ENCODE measurements at places on chromosomes 1 and 21. TPM values are rescaled to one million over a fixed set of nuclear protein-coding genes. Genes with fewer than 3 reads are reported as not detected.
A peak's percentile ranks its signal among the peaks of the same experiment; 100 is the strongest.

Gene OLIG2
- total RNA-seq, result not detected

Gene KCNJ15
- 2.2 TPM for total RNA-seq

Gene NBPF10
- total RNA-seq, result 7.6 TPM

Gene FMO4
- 1.5 TPM for total RNA-seq

Gene COA7
- total RNA-seq, result 38.9 TPM

- H3K4me3 ChIP-seq, result no peak overlapping the region
- no peaks in the 10 kb centered on the region for H3K27me3 ChIP-seq
- H3K27ac ChIP-seq, result no peak overlapping the region
- no peaks in the 10 kb centered on the region for H3K36me3 ChIP-seq
Measured at GRCh38 chr1:104646233-104646632, 896.5 kb downstream of the AMY1C start.

GRCh38 chr21:42308161-42308913 is 6.9 kb downstream of the TFF3 start:
- DNase-seq, result no peak
- H3K36me3 ChIP-seq, result no peaks in the 10 kb centered on the region
- no peaks in the 10 kb centered on the region for H3K27me3 ChIP-seq
- H3K4me3 ChIP-seq, result no peak overlapping the region
- no peak overlapping the region for H3K27ac ChIP-seq
- no peaks in the 10 kb centered on the region for H3K4me1 ChIP-seq

GRCh38 chr1:42133809-42134526 is 19.2 kb upstream of the GUCA2B start:
- no peak overlapping the region for H3K4me3 ChIP-seq
- no peak for DNase-seq
- H3K36me3 ChIP-seq, result no peaks in the 10 kb centered on the region
- H3K4me1 ChIP-seq, result no peaks in the 10 kb centered on the region
- H3K27ac ChIP-seq, result no peak overlapping the region

DNA sequence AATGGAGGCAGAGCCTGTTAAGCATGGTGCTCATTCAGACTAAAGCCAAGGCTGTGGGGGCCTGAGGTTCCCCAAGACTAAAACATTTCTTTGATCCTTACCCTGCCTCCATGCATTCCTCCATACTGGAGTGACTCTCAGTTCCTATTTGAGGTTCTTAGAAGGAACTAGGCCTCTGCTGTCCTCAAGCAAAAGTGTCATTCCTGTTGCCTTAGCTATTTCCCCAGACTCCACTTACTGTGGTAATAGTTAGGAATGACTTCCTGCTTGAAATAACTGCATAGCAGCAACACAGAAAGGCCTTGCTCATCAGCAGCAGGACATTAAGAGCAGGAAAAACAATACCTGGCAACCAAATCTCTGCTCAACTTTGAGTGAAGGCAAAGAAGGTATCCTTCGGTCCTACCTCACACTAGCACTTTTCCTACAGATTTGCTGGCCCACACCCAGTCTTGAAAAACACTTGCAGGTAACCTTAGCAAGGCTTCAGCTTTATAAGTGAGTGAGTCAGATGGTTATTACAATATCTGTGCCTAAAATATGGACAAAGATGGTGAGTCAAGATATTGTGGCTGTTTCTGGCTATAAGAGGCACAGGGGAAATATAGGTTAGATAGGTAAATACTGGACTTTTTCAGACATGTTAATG is 14.8 kb downstream of the LRRC41 start:
- peak; percentile 20 for DNase-seq
- H3K36me3 ChIP-seq, result peaks cover 78% of the 10 kb centered on the region
- H3K4me3 ChIP-seq, result no peak overlapping the region
- H3K27ac ChIP-seq, result no peak overlapping the region
- H3K27me3 ChIP-seq, result no peaks in the 10 kb centered on the region
- H3K4me1 ChIP-seq, result no peaks in the 10 kb centered on the region
